ENCODE measurements at places on chromosomes 12 and 14.

- no peak for DNase-seq
These were observed 7.6 kb downstream of the KIF26A start for GRCh38 chr14:104145826-104146601.

DNA sequence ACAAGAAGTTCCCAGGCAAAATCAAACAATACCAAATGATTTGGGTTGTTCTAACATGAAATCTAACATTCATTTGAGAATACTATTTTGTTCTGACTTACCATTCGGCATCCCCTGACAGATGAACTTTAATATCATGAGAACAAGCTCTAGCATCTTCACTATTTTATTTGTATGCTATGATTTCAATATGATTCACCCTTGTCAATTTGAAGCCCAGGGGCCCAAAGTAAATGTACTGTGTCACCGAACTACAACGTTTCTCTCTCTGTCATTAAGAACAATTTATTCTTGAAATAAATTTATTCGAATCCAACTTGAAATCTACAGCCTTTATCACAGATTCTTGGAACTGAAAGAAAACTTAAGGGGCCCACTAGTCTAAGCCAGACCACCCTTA, 146.2 kb upstream of the RASSF8 start:
- DNase-seq: no peak

DNA sequence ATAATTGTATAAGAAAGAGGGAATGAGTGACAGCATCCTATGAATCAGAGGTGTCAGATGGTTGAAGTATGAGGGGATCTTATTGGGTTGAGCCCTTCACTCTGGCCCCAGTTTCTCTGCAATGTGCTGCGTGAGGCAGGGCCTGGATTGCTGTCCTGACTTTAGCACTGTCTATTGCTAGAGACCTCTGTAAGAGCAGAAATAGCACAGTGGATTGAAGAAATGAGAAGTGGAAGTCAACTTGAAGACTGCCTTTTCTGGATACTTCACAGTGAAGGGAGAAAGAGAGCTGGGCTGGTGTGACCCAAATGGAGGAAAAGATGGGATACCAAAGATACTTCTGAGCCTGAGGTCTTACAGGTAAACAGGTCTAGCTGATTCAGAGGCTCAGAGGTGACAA, 5.8 kb downstream of the ASCL4 start:
- DNase-seq: no peak

- DNase-seq: no peak
These were observed 62.0 kb downstream of the DYRK2 start for GRCh38 chr12:67710582-67710981.

DNA sequence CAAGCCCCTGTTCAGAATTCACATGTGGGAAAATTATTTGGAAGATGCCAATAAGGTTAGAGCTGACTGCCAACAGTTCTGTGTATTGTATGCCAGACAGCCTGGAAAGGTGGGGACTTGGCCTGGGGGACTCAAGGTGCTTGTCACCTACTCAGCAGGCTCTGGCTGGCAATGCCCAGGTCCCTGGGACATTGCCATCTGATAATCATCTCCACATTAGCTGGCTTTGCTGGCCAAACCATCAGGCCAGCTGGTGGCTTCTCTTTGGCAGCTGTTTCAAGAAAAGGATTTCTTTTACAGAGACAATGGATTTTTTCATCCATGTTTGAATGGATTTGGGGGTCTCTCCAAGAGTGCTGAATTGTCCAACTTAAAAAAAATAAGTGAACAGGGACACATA, 165.2 kb downstream of the BRMS1L start:
- peak; percentile 59 for DNase-seq

- DNase-seq: no peak
These were observed 54.9 kb upstream of the IGF1 start for GRCh38 chr12:102535306-102535705.

- no peak for DNase-seq
These were observed 123.3 kb downstream of the HECTD4 start for GRCh38 chr12:112258926-112259325.

GRCh38 chr12:67690656-67691055, 42.1 kb downstream of the DYRK2 start:
- DNase-seq: no peak

GRCh38 chr14:88137327-88137726, 132.4 kb downstream of the GPR65 start:
- no peak for DNase-seq

DNA sequence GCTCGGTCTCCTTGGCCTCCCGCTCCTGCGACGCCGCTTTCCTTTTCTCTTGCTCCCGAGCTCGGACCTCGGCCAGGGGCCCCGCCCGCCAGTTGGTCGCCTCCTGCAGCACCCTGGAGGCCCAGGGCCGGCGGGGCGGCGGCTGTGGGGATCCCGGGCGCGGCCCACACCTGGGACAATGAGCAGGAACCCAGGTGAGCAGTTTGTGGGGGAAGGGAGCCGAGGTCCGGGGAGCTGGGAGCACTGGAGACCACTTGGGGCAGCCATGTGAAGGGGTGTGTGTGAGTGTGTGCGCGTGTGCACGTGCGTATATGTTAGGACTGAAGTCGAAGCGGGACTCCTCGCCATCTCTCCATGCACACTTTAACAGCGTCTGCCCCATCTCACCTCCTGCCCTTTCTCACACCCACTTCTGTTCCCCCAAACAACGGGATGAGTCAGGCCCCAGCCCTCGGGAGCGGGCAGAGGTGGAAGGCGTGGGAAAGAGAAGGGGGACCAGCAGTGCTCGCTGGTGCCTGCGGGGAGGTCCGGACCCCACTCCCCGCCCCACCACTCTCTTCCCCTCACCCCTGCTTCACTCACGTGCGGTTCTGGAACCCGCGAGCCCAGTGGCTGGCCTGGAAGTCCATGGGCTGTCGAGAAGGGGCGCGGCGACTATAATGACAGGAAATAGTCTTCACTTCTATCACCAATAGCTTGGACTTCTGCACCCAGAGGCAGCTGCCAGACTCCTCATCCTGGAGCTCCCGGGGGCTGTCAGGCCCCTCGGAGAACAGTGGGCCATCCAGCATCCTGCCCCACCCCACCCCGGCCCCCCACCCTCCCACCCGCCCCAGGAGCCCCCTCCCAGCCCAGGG, 450 bp downstream of the DDN start:
- no peak for DNase-seq

DNA sequence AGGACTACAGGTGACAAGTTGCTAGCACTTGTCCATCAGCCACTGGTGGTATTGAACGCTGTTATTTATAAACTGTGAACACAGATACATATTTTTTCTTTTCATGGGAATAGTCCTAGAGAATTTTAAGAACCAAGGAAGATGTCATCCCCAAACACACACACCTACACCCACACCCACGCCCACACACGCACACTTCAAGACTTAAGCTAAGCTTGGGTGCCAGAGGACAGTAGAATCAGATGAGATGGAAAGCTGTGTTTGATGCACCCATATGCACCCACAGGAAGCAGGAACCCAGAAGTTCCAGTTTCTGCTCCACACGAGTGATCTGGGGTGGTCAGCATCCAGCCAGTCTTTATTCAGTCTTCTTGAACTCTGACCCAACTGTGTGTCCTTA, 348.3 kb downstream of the KCNH5 start:
- DNase-seq: no peak

DNA sequence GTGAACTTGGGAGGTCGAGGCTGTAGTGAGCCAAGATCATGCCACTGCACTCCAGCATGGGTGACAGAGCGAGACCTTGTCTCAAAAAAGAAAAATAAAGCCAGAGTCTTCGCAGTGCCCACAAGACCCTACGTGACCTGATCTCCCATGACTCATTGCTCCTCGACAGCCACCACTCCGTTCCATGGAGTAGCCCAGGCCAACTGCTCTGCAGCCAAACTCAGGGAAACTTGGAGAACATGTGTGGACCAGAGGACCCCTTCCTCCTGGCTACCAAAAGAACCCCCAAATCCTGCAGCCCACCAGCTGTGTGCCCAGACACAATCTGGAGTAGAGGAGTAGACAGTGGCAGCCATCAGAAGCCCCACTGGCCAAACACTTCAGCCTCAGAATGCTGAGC, 32.1 kb upstream of the PPP2R5C start:
- no peak for DNase-seq

DNA sequence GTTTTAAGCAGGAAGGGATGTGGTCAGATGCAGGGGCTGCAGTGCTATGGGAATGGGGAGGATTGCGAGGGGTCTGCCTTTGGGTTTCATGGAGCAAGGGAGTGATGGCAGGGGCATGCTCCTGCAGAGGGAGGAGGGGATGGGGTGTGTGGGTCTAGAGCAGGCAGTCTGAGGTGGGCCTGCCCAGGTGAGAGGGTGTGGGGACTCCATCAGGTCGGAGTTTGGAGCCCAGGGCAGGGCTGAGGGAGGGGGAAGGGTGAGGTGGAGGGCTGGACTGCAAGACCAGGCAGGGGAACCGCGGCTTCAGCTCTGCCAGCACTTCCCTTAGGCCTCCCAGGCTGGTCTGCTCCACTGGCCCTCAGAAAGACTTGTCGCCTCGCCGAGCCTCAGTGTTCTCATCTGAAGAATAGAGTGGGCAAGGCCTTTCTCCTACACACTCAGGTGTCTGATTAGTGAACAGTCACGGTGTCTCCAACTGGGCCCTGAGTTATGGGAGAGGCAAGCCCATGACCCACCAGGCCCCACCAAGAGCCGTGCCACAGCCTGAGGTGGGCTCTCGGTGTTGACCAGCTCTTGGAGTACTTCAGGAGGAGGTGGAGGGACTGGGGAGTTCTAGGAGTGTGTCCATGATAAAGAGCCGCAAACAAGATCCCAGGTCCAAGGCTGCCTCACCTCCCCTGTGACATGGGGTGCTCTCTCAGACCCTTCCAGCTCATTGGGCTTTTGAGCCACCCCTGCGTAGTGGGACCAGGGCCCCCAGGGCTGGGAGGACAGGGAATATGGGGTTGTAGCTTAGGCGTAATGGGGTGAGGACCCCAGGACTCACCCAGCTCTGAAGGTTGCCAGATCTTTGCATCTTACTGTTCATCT, 20.1 kb upstream of the KRT80 start:
- no peak for DNase-seq

DNA sequence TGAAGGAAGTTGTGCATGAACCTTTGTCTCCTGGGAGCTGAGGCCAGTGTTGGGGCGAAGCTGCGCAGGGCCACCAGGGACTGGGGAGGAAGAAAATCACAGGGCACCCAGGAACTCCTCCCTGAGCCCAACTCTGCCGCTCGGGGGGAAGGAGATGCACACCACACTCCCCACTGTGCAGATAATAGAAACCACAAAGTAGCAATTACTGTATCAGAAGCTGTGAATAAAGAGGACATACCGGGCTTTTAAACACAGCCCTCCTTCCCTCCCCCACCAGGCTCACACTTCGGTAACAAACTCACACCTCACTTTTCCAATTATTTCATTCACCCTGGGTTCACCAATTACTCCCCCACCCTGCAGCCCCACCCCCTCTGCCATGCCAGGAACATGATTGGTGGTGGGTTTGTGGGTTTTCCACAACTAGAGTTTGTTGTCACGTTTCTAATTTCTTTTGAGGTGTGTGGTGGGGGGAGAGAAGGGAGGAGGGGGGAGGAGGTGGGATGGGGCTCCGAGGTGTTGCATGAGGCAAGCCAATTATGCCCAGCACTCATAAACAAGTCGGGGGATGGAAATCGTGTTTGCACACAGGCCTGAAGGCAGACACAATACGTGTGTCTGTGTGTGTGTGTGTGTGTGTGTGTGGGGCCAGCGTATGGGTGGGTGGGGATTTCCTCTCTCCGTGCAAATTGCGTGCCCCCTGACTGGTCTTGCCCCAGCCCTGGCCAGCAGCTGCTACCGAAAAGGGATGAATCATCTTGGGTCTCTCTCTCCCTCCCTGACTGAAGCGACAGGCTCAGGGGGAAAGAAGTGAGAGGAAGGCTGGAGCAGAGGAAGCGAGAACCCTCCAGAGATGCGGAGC, 103.3 kb downstream of the RBM19 start:
- DNase-seq: no peak

DNA sequence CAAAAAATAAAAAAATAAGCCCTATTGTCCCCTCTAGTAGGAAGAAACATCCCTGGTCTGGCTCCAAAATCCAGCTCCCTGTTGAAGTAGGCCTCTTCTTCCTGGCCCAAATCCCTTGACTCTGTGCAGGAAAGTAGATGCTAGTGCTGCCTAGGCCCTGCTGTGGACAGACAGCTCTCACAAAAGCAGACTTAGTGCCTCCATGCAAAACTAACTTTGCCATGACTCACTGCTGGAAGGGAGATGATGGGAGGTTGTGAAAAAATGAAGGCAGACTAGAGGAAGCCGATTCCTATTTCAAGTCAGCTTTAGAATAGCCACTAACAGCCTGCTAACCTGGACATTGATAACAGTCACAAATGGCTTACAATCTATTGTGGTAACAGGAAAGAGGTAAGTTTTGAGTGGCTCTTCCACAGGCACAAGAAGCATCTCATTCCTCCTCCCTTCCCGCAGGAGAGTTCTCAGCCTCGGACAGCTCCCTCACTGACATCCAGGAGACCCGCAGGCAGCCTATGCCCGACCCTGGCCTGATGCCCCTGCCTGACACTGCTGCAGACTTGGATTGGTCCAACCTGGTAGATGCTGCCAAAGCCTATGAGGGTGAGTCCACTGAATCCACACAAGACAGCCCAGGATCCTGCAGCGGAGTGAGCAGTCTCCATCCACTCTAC, 198.9 kb upstream of the RGS6 start:
- no peak for DNase-seq

DNA sequence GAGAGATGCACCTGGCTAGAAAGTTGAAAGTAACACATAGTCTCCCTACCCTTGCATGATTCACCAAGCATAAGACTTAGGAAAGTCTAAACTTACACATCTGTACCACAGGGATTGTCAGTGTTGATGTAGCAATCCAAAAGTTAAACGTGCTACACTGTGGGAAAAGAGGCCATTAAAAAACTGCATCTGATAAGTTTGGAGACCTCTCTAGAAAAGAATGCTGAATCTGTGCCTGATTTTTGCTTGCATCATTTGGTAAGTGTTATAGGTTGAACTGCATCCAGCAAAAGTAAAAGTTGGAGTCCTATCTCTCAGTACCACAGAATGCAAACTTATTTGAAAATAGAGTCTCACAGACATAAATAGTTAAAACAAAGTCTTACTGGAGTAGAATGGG, 126.6 kb downstream of the SLC6A15 start:
- DNase-seq: no peak

DNA sequence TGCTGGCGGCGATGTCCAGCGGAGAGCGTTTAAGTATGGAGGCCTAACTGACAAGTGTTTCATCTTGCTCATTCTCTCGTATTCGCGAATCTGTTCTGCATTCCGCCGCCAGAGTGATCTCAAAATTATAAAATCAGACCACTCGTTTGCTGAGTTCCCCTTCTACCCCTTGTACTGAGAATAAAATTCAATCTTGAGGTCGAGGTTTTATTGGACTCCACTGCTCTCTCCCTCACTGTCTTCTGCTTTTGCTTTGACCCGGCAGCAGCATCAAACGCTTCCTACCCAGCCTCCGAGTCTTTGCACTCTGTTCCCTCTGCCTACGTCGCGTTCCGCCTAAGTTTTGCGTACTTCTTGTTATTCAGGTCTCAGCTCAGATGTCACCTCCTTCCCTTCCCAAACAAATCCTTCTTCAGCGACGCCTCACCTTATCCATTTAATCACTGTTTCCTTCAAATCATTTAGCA, 462 bp downstream of the KNTC1 start:
- DNase-seq: no peak

- DNase-seq: no peak
These were observed 89.8 kb downstream of the STAB2 start for GRCh38 chr12:103676893-103677292.

- no peak for DNase-seq
These were observed 839 bp downstream of the FICD start for GRCh38 chr12:108515916-108516315.

Measured in spinal cord (tissue), 10 donors.